ENCODE measurements at places on chromosomes 2 and 18.

- peak; percentile 47 for DNase-seq
Observed at GRCh38 chr18:11665587-11665986, 23.5 kb upstream of the GNAL start.

DNA sequence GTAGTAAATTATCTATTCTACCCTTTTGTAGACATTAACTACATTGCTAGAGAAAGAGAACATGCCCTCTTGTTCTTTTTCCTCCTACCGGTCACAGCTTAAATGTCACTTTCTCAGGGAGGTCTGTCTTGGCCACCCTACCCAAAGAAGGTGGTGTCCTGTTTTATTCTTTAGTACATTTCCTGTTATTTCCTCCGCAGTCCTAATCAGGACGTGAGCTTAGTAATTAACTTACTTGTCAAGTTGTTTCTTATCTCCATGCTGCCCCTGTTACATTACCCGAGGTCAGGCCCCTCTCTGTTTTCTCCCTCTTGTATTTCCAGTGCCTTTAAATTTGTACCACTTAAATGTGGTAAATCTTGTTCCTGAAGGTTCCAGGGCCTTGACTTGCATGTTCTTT, 73.7 kb upstream of the RMDN2 start:
- no peak for DNase-seq

DNA sequence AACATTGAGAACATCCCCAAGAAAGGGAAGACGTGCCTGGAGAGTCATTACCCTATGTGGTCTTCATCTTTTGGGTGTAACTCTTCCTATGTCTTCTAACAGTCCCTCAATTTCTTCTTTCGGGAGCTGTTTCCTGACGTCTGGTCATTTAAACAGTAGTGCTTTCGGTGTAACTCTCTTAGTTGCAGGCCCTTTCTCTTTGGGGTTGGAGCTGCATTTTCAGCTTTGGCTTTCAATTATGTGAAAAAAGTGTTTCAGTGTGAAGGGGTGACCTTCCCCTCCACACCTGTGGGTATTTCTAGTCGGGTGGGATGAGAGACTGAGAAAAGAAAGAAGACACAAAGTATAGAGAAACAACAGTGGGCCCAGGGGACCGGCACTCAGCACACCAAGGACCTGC, 105.9 kb downstream of the CERS6 start:
- no peak for DNase-seq

DNA sequence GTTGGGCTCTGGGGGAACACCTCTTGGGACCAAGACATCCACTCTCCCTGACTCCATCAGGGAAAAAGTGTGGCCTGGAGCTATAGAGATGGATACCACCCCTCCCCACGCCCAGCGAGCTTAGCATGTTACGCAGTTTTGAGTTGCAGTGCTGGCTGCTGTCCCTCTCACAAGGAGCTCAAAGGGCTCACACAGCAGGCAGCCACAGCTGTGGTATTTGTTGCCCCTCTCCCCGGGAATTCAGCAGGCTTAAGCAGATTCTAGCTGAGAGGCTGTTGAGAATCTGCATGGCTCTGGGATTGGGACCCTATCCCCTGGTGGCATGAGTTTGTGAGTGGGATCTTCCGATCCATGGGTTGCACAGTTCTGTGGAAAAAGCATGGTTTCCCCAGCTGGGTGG, 673.1 kb upstream of the FSHR start:
- DNase-seq = no peak

- no peak for DNase-seq
Observed at GRCh38 chr2:124316881-124317605, 292.0 kb downstream of the CNTNAP5 start.

GRCh38 chr2:40431600-40431955, 20.3 kb downstream of the SLC8A1 start:
- DNase-seq = no peak

GRCh38 chr2:65278531-65278981, 50.9 kb downstream of the ACTR2 start:
- no peak for DNase-seq

GRCh38 chr2:64763126-64763525, 109.4 kb upstream of the SERTAD2 start:
- no peak for DNase-seq

DNA sequence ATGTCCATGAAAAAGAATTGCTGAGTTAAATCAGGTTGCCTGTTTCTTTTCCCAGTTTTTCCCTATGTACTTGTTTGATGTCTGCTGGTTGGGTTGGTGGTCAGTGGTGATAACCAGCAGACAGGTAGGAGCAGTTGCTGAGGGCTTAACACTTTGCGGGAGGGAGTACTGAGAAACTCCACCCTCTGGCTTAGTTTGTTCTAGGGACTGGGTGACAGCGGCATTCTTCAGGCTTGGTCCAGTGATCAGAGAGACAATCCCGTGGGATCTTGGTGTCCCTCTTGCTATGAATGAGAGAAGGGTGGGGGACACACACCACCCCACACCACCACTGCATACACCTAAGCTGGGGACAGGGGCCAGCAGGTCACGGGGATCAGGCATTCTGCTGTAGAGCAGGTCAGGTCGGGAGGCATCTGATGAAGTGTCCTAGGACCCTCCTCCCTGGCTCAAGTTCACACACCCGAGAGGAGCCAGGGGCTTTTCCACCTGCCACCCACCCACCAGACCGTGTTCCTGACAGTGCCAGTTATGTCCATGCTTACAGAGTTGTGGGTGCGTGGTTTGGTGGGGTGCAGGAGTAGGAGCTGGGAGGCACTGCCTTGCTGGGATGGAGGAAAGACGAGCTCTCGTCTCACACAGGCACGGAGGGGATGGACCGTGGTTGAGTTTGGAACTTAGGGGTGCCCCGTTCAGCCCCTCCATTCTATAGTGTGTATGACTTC, 21.3 kb upstream of the ALLC start:
- DNase-seq = no peak

GRCh38 chr2:217387776-217388387, 528.0 kb upstream of the TNP1 start:
- no peak for DNase-seq

- no peak for DNase-seq
Observed at GRCh38 chr2:145677371-145677770, 1157.5 kb upstream of the ZEB2 start.

- DNase-seq = peak; percentile 32
Observed at GRCh38 chr2:240640939-240641338, 15.7 kb downstream of the GPR35 start.

DNA sequence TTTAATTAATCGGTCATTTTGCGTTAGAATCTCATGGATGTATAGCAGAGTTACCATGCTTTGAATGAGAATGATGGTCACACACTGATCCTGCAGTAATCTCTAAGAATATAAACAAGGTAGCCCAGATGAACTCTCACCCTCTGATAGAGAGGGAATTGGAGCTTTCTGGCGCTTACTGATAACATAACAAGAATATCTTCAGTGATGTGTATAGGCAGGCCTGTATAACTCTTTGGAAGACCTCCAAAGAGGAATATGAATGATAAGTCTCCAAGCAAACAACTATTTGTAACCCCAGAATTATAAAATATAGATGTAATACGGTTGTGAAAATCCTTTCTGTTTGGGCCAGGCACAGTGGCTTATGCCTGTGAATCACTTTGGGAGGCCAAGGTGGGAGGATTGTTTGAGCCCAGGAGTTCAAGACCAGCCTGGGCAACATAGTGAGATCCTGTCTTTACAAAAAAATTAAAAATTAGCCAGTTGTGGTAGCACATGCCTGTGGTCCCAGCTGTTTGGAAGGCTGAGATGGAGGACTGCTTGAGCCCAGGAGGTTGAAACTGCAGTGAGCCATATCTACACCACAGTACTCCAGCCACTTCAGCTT, 52.5 kb upstream of the LTBP1 start:
- DNase-seq = no peak

- DNase-seq = peak; percentile 69
Observed at GRCh38 chr2:25314514-25315315, 27.0 kb downstream of the DNMT3A start.

DNA sequence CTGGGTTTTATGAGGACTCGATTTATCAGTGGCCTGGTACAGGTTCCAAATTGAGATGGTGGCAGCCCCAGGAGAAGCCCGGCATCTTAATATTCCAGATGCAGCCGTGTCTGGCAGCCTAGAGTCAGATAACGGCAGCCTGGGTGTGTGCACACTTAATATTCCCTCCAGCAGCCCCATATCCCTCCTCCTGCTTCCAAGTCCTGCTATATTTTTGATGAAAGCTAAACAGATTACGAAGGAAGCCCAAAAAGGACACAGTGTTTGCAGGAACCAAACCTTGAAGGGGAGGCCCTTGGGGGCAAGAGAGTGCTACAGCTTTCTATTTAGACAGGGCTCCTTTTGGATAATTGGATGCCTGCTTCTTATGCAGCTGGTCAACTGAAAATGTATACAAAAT, 25.1 kb upstream of the ALK start:
- DNase-seq = no peak

DNA sequence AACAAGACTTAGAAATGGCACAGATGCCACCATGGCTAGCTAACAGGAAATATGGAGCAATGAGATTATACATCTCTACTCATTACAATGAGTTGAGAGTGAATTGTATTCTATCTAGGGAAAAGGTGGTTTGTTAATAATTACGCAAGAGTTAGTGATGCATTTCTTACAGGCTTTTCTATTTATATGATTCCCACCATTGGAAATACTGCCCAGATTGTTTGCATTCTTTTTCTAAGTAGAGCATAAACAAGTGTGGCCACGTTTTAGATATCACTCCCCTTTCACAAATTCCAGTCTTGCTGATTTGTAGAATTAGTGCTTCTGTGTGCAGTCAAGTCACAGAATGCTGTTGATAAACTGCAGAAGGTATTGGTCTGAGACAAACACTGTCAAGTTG, 56.6 kb downstream of the ZNF804A start:
- DNase-seq = no peak

DNA sequence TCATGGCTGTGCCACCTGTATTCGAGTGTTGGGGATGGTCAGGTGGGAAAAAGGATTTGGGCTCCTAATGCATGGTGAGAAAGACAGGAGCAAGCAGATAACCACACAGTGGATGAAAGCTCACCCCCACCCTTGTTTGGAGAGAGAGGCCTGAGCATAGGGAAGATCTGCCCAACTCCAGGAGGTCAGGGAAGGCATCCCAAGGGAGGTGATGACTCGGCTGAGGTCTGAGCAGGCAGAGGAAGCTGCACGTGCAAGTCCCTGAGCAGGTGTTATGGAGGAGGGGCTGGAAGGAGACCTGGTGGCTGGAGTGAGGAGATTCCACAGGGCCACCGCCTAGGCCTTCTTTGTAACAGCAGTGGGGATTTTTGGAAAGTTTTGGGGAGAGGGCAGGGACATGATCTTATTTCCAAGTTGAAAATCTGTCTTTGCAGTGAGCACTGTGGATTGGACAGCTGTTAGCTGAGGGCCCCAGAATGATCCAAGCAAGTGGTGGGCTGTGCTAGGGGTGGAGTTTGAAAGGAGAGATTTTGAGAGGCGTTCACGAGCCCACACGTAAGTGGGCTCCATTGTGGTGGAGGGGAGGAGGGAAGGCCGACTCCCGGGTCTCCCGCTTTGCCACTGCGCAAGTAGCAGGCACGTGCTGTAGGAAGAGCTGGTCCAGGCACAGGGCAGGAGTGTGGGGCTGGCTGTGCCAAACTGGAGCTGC, 228.5 kb downstream of the GLI2 start:
- DNase-seq = no peak

DNA sequence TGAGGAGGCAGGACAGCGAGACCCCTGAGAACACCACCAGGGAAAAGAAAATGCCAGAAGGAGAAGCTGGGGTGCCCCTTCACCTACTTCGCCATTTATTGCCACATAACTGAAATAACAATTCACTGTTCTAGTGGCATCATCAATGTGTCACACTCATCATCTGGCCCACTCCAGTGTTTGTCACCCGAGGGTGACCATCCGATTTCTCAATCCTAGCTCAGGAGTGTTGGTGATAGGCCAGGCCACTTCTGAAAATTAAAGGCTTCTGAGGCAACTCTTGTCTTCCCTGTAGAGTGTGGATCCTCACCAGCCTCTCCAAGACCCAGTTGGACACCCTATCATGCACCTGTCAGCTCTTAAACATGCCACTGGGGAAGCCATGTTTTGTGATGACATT, 62.9 kb upstream of the BZW1 start:
- DNase-seq = no peak

DNA sequence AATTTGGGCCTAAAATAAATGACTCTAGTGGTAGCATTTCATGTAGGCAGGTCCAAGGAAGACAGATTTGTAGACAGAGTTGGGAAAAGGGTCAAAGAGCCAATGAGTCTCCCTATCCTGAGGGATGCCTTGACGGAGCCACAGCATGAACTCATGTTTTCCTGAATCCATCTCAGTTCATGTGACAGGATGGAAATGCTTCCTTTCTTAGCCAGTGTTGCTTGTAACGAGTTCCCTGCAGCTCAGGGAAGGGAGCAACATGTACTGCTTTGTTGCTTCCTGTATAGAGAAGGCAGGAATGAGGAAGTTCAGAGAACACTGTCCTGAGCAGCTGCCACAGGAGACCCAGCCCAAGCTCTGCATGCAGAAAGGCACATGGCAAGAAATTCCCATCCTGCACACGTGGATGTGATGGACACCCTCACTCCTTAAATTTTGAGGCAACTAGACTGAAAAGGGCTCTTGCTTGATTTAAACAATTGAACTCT, 27.9 kb downstream of the TMEM17 start:
- DNase-seq = no peak

DNA sequence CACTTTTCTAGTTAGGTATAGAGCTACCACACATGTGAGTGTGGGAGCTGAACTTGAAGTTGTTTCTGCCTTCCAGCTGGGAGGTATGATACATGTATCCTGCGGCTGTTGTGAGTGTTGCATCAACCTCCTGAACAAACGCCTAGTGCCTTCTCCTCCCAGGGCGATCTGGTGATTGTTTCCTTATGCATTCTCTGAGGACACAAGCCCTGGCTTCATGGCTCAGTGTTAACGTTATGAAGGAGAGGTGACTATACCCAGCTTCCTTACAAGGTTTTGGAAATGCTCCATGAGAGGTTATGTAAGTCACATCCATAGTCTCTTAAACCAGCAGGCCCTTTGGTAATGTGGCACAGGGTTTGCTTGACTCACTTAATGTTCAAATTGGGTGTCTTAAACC, 64.9 kb downstream of the SPRED2 start:
- DNase-seq = no peak

GRCh38 chr18:58669731-58670378, 1.4 kb upstream of the MALT1 start:
- peak; percentile 16 for DNase-seq

GRCh38 chr2:72148837-72149555, 1.3 kb upstream of the CYP26B1 start:
- no peak for DNase-seq

- no peak for DNase-seq
Observed at GRCh38 chr2:104749856-104750460, 104.0 kb upstream of the POU3F3 start.

- no peak for DNase-seq
Observed at GRCh38 chr2:179824961-179825360, 36.5 kb downstream of the ZNF385B start.

DNA sequence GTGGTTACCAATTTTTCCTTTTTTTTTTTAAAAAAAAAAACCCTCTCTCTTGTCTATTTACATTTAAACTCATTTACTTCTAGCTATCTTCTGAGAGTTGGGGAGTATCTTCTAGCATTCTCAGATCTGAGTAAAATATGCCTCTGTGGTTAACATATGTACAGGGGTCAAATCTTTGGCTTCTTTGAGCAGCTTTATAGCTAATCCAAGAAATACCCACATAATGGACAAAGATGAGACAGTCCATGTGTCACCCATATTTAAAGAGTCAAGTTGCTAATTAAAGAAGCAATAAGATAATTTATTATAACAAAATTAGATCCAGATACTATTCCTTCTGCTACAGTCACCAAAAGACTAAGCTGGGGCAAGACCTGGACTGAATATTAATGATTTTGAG, 139.0 kb upstream of the HNRNPA3 start:
- DNase-seq = no peak

- DNase-seq = no peak
Observed at GRCh38 chr2:168748461-168748860, 54.0 kb upstream of the NOSTRIN start.

All from NCI-H510A (cell line).